ENCODE measurements at places on chromosomes 7 and 10. TPM values are rescaled to one million over a fixed set of nuclear protein-coding genes. Genes with fewer than 3 reads are reported as not detected.

GRCh38 chr10:27660711-27661110, 84.9 kb downstream of the MKX start:
- DNase-seq = no peak

GRCh38 chr10:76178532-76179292, 747.3 kb downstream of the LRMDA start:
- no peak for DNase-seq

DNA sequence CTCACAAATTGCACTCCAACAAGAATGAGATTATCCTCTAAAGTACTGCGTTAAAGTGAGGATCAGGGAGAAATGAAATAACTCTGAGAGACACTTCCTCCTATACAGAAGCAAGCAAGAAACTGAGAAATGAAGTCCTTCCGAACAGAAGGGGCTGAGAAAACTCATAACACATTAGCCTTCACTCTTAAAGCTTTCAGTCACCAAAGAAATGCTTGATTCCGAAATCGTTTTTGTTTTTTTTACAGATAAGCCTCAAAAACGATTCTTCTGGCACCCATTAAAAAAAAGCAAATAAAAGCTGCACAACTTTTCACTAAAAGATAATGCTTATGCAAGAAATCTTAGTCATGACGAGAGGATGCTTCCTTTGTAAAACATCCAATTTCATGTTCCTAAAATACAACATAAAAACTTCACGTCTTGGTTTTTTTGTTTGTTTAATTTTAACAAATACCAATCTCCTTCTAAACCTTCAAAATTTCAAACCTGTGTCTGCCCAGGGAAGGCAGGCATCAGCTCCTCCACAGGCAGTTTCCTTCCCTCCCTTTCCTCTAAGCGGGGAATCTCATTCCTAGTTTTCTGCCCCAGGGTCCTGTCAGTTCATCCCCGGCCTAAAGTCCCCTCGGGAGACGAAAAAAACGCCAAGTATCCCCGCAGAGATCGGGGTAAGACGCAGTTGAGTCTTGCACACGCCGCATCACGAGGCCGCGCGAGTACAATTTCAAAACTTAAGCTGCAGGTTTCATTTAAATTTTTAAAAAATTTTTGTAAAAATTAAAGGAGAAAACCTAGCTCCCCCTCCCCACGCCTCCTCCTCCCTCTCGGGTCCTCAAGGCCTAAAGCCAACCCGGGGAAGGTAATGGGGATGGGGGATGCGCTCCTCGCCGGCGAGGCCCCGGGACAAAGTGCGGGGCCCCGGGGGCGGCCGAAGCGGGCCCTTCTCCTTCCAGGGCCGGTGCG, 1.1 kb downstream of the BAZ1B start:
- DNase-seq = no peak

DNA sequence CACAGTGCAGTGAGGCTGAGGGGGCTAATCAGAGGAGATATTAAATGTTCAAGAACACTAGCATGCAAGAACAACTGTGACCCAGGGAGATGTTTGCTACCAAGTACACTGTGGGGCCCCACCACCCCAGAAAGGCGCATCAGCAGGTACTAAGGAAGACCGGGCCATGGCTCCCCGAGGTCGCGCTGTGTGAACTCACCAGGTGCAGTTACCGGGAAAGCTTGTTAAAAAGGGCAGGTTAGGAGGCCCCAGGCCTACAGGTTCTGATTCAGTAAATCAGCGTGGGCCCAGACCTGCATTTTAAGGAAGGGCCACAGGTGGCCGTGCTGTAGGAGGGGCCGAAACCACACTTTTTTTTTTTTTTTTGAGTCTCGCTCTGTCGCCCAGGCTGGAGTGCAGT, 54.6 kb downstream of the TMEM209 start:
- DNase-seq = no peak

- no peak for DNase-seq
Measured at GRCh38 chr7:122261442-122261841, 43.1 kb downstream of the FEZF1 start.

PTPRZ1 gene
- total RNA-seq = 0.48 TPM
